Gastroesophageal sphincter (tissue), 4 donors: ENCODE measurements at places on chromosomes 1 and 21.

GRCh38 chr1:168161459-168161858, 17.3 kb upstream of the TIPRL start:
- no peak for ATAC-seq

GRCh38 chr1:194062526-194062925, 876.1 kb upstream of the B3GALT2 start:
- no peak for ATAC-seq

GRCh38 chr1:97668945-97669344, 251.9 kb downstream of the DPYD start:
- ATAC-seq: no peak

DNA sequence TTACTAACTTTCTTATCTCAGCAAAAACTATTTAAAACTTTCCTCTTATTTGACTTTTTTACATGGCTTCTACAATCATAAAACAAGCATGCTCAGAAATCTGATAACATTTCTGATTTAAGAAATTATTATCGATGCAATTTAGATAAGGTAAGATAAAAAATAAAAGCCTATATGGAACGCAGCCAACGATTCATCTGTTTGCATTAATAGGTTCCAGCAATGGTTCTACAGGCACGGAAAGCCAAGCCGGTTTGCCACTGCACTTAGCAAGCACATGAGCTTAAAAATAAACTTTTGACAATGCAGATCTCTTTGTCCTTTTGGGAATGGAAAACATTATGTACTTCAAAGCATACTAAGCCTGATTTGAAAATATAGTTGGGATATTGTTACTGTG, 77.5 kb upstream of the KCNK2 start:
- no peak for ATAC-seq

GRCh38 chr1:2408456-2408855, 3.9 kb downstream of the PEX10 start:
- ATAC-seq: no peak

GRCh38 chr1:168441745-168442144, 102.1 kb downstream of the XCL2 start:
- ATAC-seq: no peak

GRCh38 chr1:16092923-16093511, 19.6 kb upstream of the FAM131C start:
- no peak for ATAC-seq
